ENCODE measurements at places on chromosomes 1 and 21.

GRCh38 chr1:48841461-48841860 lies 64.8 kb upstream of the BEND5 start:
- no peak for DNase-seq

DNA sequence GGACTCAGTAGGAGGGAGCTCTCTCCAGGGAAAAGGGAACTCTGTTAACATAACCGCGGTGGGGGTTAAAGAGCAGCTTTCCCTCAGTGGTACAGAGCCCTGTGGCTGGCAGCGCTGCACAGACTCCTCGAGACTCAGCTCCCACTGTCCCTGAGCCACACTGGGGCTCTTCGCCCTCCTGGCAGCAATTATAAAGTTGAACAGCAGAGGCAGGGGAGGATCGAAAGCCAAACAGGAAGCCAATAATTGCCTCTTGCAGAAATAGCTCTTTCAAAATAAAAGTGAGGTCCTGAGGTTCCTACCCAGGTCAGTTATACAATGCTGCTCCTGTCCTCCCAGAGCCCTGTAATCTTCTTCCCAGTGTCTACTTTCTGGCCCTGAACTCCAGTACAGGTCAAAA lies 77.0 kb downstream of the FAM78B start:
- DNase-seq = no peak

DNA sequence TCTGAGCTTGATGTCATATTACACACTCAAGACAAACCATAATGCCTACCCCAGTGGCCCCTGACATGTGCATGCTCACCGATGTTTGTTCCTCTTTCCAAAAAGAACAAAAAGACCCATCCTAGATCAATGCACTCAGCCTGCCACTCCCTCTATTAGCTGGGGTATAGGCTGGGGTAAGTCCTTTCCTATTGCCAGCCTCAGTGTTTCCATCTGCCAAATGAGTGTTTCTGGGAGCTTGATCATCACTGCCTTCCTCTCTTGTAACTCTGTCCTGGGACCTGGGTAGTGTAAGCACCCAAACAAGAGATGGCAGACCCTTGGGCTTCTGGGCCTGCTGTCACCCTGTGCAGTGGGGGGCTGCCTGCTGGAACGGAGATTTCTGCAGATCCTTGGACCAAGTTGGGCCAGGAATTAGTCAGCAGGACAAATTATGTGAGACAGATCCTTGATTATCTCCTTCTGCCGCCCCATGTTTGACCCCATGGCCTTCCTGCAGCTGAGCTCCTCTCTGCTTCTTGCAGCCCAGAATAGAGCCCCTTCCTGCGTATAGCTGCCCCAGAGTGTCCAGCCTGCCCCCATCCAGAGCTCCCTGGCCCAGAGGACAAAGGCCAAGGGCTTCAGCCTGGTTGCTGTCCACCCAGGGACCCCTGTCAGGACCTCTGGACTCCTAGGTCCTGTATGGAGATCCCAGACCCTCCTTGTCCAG lies 31.5 kb upstream of the LRP8 start:
- DNase-seq = no peak

DNA sequence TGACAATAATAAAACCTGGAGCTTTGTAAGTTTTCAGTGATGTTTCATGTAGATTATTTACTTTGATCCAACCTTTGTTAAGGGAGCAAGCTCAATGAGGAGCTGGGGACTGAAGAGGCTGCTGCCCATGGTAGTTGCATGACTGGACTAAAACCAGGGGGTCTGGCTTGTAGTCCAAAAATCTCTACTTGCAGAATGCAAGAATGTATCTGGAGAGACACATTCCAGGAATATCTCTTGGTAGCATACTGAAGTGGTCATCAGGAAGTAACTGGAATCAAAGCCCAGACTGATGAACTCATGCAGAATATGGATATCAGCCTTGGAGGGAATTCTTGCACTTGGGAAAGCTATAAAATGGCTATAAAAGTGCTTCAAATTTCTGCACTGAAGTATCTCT lies 5.8 kb upstream of the KIAA0040 start:
- no peak for DNase-seq

- DNase-seq = no peak
Measured at GRCh38 chr1:99270646-99271045, 6.4 kb downstream of the PLPPR4 start.

GRCh38 chr1:14944471-14944985 lies 209.0 kb upstream of the TMEM51 start:
- no peak for DNase-seq

DNA sequence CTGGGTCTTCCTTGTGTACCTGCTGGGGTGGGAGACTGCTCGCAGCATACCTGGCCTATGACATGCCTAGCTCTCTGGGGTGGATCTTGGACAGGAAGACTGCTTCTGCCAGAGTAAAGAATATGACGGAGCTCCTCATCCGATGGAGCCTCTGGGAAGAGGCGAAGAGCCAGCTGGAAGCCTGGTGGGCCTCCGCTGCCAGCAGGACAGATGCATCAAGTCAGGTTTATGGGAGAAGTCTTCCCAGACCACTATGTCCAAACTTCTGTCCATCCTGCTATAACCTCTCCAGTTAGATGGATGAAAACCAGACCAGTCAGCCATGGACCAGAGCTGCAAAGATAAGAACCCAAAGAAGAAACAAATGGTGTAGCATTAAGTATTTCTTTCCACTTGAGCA lies 27.7 kb upstream of the NGF start:
- no peak for DNase-seq

DNA sequence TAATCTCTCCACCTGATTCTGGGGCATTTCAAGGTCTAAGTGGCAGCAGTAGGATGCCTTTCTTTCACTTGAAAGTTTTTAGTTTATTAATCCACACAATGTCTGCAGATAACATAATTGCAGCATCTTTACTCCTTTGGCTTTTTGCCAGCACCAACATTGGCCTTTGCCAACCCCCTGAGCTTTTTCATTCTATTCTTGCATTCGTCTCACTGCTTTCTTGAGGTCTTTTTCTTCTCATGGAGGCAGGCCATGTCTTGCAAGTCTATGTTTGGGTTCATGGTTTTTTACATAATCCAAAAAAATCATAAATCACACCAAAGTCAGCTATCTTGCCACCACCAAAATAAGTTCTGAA lies 30.4 kb upstream of the COG2 start:
- DNase-seq = no peak

GRCh38 chr1:208278638-208279037 lies 34.5 kb upstream of the PLXNA2 start:
- no peak for DNase-seq

DNA sequence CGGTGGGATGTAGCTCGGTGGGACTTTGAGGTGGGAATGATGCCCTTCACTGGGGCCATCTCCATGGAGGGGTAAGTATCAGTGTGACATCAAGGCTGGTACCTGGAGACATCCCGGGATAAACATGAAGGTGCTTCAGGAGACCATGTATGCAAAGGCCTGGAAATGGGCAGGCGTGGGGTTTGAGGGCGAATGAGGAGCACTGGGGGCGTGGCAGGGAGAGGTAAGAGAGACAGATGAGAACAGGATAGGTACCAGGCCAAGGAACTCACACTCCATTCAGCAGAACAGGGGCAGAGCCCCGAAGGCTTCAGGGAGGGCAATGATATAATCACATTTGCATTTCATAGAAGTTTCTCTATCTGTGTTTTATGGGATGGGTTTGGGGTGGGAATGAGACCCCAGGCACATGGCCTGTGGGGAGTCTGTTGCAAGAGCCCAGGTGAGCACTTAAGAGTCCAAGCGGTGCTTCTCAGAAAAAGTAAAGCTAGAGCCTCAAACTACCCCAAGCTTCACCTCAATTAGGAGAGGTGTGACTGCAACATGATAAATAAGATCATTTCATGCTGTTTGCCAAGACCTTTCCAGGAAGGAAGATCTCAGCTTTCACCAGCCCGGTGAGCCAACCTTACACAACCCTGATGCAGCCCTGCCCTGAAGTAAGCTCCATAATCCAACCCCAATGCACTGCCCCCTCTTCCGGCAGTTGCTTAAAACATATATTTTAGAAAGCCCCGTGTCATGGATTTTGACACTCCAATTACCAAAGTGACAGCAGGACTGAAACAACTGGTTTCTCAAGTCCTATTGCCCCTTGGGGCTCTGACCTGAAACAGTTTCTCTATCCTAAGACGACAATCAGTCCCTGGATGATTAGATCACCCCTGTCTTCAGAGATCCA lies 7.4 kb downstream of the S100A9 start:
- no peak for DNase-seq

DNA sequence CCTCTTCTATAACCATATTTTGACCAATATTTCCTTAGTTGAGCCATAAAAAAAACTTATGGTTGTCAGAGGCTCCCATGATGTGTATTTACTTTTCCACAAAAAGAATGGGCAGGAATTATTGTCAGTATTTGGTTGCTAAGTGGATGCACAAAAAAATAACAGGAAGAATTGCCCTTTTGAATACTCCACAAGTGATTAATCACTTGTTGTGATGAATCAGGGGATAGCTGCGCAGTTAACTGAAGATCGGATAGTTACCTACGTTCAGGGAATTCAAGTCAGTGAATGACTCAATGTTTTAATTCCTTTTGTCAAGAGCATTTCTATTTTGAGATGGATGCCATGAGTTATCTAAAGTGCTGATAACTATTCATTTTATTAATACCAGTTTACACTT lies 785.2 kb upstream of the B3GALT2 start:
- no peak for DNase-seq

- no peak for DNase-seq
Measured at GRCh38 chr1:46822248-46822826, 23.5 kb downstream of the CYP4B1 start.

GRCh38 chr1:15160626-15161025 lies 7.1 kb downstream of the TMEM51 start:
- no peak for DNase-seq

- DNase-seq = no peak
Measured at GRCh38 chr1:80894921-80895320, 905.8 kb upstream of the ADGRL2 start.

- DNase-seq = no peak
Measured at GRCh38 chr1:227949954-227950734, 2.4 kb upstream of the WNT9A start.

GRCh38 chr21:45820171-45821091 lies 161.1 kb upstream of the COL6A1 start:
- peak; percentile 65 for DNase-seq

GRCh38 chr1:64318428-64318827 lies 115.0 kb downstream of the UBE2U start:
- DNase-seq = no peak

DNA sequence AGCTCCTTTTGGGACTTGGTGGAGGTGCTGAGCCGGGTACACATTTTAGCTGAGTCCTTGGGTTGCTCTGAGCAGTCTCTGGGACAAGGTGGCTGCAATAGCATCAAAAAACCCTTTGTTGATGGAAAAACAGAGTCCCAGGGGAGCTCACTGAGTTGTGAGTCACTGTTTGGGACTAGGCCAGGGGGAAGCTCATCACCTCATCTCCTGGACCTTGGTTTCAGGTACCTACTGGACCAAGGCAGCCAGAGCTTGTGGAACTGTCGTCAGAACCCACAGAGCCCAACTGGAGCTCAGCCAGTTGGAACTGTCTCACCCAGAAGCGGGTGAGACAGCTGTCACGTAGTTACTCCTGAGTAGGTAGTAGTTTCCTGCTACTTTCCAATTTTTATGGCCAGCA lies 146.7 kb downstream of the HLX start:
- DNase-seq = no peak

DNA sequence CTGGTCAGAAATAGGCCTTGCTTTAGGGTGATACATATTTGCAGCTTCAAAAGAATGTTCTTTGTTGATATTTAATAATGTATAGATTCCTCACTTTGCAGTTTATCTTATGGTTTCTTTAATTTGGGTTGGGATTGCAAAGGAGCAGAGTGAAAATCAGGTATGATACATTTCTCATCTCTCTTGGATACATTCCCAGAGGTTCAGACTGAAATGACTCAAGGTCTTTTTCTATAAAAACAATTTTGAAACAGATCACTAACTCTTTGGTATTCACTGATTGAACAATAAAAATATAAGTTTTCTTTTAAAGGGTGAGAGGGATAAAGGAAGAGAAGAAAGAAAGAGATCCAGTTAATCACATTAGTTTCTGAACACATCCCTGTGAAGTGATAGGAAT lies 606.5 kb upstream of the CAMK1G start:
- DNase-seq = no peak

DNA sequence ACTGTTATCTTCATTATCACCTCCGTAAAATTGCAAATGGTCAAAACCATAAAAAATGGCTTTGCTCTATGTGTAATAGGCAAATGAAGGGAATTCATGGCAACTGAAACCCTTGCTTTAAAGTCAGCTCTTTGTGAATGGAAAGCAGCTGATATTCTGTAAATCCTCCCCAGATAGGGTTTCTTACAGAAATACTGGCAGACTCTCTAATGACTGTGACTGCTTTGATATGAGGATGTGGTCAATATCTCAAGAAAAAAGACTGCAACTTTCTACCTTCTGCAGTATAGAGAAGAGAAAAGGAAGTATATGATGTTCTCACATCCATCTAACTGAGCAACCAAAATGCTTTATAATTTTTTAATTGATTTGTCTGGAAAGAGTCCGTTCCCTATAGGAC lies 193.1 kb downstream of the ST6GALNAC3 start:
- peak; percentile 54 for DNase-seq

GRCh38 chr1:158330391-158331105 lies 783 bp downstream of the CD1B start:
- no peak for DNase-seq

DNA sequence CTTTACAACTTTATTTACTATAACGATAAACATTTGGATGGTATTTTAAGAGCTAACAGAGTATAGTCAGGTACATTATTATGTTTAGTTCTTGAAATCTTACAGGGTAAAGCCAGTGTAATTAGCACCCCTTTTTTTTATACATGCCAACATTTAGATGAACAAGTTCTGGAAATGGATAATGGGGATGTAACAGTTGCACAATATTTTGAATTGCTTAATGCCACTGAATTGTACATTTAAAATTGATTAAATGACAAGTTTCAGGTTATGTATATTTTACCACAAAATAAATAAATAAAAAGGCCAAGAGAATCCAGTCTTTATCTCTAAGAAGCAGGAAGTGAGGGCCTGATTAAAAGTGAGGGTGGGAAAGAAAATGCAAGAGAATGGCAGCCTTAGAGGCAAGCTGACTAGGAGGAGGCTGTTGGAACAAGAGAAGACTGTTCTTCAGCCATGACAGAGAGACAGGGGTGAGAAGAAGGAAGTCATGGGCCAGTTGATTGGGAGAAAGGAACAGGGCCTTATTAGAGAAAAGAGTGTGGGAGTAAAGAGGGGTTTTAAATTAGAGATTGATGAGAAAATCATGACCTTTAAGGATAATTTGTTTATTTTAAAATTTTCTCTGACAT lies 49.9 kb upstream of the TNFSF18 start:
- DNase-seq = no peak

DNA sequence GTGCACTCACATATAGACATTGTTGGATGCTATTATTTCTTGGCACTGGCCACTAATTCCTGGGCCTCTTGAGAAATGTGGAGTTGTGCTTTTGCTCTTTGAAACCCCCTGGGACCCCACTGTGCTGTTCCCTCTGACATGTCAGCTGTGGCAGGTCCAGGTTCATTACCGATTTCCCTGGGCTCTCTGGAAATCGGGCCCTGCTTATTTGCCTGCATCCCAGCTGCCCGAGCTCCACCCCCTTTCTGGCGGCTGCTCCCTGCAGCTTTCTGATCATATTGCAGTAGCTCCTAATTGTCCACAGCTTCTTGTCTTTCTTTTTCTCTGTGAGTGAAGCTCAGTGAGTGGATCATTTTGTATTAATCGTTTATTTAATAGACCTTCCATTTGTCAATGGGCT lies 183.7 kb upstream of the FAM78B start:
- DNase-seq = no peak

GRCh38 chr1:41728403-41729202 lies 190.1 kb downstream of the HIVEP3 start:
- DNase-seq = peak; percentile 3

GRCh38 chr1:84403347-84403746 lies 5.1 kb downstream of the DNASE2B start:
- no peak for DNase-seq

Measured in central memory CD4-positive, alpha-beta T cell (primary cell).